DMS79 treated with DMSO at 0.1 percent for 48 hours (cell line): ENCODE measurements at places on chromosomes 11 and 22.

DNA sequence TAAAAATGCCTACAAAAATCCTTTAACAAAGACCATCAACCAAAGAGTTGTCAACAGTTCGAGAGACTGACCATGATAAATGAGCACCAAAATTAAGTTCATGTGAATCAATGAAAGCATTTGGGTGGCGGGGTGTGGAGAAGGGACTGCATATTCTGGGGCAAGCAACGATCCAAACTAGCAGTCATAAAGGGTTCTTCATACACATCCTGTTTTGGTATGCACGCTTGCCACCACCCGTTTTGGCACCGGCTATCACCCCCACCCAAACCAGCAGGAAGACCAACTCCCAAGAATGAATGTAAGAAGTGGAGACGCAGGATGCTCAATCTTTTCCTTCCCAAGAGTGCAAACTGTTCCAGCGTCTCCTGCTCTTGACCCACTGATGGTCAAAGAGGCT is 80.8 kb downstream of the SGSM3 start:
- no peak for DNase-seq

DNA sequence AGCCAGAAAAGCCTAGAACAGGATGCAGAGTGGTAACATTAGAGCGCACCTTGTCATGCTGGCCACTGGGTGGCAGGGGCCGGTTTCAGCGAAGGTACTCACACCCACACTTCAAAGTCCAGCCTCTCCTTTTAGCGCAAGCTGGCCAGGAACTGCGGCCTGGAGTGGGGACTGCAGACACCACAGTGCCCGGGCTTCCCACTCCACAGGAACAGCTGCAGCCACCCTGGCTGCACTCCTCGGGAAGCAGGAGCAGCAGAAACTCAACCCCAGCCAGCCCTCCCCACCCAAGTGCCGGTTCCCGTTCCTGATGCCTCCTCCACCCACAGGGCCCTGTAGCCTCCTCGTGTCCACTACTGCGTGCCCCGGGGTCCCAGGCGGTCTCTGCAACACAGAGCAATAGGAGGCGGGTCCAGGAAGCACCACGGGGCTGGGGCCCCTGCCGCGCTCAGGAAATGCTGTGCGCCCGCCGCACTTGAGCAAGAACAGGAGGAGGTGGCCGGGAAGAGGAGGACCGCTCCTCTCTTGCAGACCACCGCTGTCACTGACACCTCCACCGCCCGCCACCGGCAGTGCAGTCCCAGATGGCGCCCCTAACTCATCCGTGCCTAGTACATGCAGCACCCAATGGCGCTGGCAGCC is 2.2 kb downstream of the RFPL2 start:
- peak; percentile 15 for DNase-seq

GRCh38 chr11:130213979-130214281 is 54.3 kb downstream of the ST14 start:
- DNase-seq: no peak

GRCh38 chr22:22576244-22576988 is 17.4 kb upstream of the PRAME start:
- DNase-seq: no peak

GRCh38 chr11:17978553-17979287 is 34.1 kb downstream of the SERGEF start:
- DNase-seq: peak; percentile 39

GRCh38 chr11:130206141-130206540 is 46.6 kb downstream of the ST14 start:
- no peak for DNase-seq

- DNase-seq: no peak
Observed at GRCh38 chr11:70951139-70951804, 301.1 kb downstream of the SHANK2 start.

DNA sequence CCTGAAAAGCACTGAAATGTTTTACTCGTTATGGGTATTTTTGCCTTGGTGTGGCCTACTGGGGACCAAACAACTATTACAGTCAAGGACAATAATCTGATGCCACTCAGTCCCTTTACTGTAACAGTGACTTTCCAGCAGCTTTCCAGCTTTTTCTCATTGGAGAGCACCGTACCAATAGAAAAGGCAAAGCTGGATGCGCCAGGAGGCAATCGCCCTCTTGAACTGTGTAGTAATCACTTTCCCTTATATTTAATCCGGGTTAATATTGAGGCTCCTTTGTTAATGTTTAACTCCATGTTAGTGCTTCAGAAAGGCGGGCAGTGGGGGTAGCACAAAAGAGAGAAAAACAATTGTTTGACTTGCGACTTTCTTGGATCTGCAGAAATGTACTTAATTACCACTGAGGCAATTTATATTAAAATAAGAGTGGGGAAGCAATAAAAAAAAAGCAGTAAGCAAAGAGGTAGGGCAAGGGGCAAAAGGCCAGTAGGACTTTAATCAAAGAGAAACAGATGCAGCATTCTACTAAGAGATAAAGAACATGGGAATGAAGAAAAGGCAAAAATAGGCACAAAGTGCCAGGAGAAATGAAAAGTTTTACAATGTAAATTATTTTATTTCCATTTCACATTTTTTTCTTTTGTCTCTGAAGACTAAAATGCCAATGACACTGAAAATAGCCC is 81.6 kb downstream of the LRRC4C start:
- no peak for DNase-seq

- no peak for DNase-seq
Observed at GRCh38 chr11:130514316-130514715, 65.9 kb downstream of the ADAMTS15 start.

GRCh38 chr11:84128840-84129239 is 842.7 kb upstream of the CCDC90B start:
- no peak for DNase-seq

DNA sequence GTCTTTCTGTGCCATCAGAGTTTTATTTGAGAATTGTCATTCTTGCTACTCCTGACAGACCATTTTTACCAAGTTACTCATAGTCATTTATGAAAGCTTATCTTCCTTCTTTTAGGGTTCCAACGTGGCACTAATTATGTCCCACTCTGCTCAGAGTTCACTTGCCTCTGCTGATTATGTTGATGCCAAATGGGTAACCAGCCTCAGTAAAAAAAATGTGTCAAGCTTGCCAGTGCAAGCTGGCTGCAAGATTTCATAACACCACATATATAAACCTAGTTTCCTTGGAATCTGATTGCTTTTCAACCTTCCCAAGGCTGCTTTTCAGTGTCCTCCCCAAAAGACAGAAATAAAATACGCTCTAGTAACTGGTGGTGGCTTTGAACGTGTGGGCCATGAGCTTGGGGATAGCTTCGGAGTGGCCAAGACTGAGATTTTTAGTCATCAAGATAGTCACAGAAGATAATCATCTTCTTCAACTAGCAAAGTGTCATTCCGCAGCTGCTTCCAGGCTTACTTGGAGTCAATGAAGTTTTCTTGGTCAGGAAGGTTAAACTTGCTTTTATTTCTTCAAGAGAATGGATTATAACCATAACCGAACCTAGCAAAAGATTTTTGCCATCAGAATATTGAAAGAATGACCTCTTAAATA is 29.5 kb upstream of the APOA1 start:
- no peak for DNase-seq

DNA sequence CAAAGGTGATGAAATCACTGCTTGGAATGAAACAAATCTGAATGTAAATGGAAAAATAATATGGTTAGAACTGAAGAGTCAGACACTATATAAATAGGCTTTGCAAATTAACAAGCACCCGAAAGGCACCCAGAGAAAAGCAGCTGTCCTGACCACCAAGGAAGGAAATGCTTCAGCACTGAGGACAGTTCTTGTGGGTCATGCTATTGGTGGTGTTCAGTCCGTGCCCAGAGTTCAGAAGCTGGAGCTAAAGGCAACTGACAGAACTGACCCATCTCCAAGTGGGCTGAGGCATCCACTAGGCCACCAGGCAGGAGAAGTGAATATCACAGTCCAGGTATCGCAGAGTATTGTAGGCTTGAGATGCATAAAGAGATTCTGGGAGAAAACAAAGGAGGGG is 208.9 kb downstream of the OPCML start:
- DNase-seq: no peak

GRCh38 chr11:21948876-21949275 is 244.0 kb upstream of the ANO5 start:
- DNase-seq: no peak

DNA sequence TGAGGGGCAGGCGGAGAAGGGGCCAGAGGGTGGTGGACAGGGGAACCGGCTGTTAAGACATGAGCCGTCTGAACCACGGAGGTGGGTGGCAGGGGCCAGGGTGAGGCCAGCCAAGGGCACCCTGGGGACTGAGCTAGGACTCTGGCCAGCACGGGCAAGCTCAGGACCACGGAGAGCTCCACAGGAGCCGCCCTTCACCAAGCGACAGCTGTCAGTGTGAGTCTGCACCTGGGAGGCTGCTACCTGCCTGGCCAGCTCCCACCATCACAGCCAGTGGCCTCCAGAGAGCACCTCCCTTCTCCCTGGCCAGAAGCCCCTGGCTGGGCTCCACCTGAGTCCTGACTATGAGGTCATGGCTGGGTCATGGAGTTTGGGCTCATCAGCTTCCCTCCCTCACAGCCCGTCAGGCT is 21.6 kb downstream of the MGAT3 start:
- no peak for DNase-seq

- DNase-seq: peak; percentile 57
Observed at GRCh38 chr11:112932593-112932992, 28.6 kb upstream of the NCAM1 start.

DNA sequence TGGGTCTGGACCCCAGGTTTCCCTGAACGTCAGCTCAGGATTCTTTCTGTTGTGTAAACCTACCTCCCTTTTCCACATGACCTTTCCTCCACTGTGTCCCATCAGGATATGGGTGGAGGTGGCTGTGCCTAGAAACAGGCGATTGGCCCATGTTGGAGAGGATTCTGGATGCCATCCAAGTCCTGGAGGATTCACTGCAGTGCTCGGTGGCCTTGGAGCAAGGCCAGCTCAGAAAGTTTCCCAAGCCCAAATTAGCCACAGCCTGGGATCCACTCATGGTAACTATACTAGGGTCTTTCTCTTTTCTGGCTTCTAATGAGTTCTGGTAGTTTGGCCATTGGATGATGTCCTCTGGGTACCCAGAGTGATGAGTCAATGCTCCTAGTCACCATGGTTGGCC is 141.6 kb downstream of the SNX19 start:
- no peak for DNase-seq

GRCh38 chr11:22415476-22415875 is 77.3 kb downstream of the SLC17A6 start:
- no peak for DNase-seq

DNA sequence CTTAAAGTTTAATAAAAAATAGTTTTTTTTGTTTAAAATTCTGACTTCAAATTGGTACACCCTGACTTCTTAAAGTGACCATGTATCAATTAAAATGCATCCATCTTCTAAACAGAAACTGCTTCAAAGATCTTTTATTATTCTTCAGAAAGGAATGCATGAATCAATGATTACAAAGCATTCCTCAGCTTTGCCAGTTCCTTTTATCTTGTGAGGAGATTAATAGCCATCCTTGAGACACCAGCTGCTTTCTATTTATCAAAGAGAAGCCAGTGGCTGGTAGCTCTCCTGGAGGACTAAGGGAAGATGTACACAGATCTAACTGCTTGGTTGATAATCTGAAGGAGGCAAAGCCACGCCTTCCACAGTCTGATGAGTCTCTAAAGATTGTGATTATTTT is 2222.5 kb downstream of the LRRC4C start:
- no peak for DNase-seq

DNA sequence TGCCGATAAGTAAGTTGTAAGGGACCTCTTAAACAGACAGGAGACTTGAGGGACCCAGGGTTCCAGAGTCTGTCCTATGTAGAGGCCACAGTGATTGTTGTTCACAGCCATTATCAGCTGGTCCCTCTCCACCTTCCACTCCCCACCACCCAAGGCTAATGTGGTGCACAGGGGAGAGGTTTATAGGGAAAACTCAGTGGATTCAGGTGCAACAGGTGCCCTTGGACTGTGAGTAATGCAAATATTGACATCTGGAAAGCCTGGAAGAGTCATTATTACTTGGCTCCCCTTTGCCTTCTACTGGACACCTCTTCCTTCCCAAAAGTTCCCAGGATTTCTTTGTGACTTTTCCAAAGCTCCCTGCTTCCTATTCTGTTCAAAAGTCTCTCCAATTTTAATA is 441.1 kb upstream of the CCDC90B start:
- no peak for DNase-seq

DNA sequence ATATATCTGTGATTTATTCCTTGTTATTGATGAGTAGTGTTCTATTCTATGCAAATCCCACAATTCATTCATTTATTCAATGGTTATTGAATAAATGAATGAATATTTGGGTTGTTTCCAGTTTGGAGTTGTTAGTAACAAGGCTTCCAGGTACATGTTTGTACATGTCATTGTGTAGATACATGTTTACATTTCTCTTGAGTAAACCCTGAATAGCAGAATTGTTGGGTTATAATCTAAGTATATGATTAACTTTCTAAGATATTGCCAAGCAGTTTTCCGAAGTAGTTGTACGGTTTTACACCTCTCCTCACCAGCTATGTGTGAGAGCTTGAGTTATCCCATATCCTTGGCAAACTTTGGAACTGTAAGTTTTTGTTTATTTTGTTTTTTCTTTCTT is 18.5 kb upstream of the OR8G1 start:
- no peak for DNase-seq

DNA sequence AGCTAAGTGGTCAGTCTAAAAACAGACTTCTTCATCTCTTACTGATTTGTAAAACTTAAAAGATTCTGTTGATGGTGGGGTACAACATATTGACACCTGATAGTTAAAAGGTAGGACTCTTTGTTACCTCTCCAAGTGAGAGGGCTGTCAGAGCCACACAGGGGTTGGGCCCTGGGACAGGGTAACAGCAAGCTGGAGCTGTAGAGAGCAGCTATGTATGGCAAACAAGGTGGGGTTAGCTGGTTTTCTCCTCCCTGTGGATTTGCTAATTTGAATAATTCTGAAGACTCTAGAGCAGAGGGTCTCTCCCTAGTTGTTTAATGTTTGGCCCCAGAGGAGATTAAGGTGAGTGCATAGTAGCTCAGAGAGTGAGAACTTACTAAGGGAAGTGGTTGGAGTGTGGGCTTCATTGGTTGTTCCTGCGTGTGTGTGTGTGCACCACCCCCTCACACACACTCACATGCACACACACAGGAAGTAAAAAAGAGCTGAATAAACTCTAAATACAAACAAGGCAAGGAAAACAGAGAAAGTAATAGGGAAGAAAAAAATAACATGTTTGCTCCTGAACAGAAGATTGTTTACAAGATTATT is 9.2 kb upstream of the GAS2 start:
- no peak for DNase-seq

- DNase-seq: no peak
Observed at GRCh38 chr11:126683766-126684728, 316.5 kb downstream of the KIRREL3 start.

DNA sequence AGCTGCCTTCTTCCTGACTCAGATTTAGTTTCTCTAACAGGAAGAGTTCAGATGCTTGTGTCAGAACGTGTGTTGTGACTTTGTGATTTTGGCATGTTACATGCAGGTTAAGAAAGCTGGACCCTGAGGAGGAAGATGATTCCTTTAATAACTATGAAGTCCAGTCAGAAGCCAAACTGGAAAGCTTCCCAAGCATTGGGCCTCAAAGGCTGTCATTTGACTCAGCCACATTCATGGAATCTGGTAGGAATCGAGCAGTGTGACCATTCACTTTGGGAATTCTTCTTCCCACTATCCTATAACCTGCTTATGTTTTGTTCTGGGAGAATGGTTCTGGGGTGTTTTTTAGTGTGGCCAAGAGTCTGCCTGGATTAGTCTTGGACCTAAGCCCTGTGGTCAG is 48.0 kb downstream of the CABIN1 start:
- no peak for DNase-seq

GRCh38 chr11:14424096-14424495 is 65.1 kb upstream of the RRAS2 start:
- DNase-seq: no peak
